ENCODE measurements at places on chromosomes 6 and 20.
A peak's percentile ranks its signal among the peaks of the same experiment; 100 is the strongest.

DNA sequence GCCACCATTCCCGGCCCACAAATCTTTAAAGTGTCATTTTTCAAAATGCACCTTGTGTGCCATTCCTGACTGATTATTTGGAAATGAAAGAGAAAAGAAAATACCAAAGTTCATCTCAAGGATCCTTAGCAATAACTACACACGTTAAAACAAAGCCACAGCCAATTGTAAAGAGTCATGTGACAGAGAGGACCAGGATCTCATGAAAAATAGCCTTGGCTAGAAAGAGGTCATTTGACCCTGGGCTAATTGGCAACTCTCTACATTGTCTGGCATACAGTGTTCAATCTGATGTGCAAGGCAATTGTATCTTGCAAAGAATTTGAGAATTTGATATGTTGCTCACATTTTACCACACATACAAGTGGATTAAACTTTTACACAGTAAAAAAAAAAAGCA lies 31.6 kb upstream of the HLA-G start:
- H3K27me3 ChIP-seq, result peaks cover 9% of the 10 kb centered on the region
- no peak overlapping the region for H3K27ac ChIP-seq
- H3K36me3 ChIP-seq, result no peaks in the 10 kb centered on the region
- DNase-seq, result no peak
- H3K4me3 ChIP-seq, result no peak overlapping the region

- no peak overlapping the region for H3K27ac ChIP-seq
- DNase-seq, result no peak
- no peaks in the 10 kb centered on the region for H3K4me1 ChIP-seq
- H3K36me3 ChIP-seq, result no peaks in the 10 kb centered on the region
Observed at GRCh38 chr20:38345643-38346042, 639 bp upstream of the LBP start.

- peak overlapping the region; percentile 69 for H3K4me3 ChIP-seq
- no peak for DNase-seq
- H3K27ac ChIP-seq, result no peak overlapping the region
- peaks cover 60% of the 10 kb centered on the region for H3K27me3 ChIP-seq
- no peaks in the 10 kb centered on the region for H3K36me3 ChIP-seq
Observed at GRCh38 chr6:170291271-170292110, 613 bp upstream of the DLL1 start.

DNA sequence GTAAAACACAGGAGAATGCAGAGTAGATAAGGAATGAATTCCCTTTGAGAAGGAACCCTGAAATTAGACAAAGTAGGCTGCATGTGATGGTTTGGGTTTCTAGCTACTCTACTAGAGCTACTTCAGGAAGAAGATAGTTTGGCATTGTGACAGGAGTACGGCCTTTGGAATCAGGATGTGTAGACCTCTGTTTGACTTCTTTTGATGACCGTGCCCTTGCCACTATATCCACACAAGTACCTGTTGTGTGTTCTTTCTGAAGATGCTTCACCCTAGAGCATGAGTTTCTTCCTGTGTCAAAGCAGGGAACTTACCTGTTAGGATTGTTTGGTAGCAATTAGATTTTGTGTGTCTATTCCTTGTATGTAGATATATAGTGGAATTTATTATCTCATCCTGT lies 41.7 kb downstream of the CD2AP start:
- H3K4me3 ChIP-seq, result no peak overlapping the region
- DNase-seq, result no peak
- H3K27ac ChIP-seq, result no peak overlapping the region
- no peaks in the 10 kb centered on the region for H3K36me3 ChIP-seq
- no peaks in the 10 kb centered on the region for H3K27me3 ChIP-seq

GRCh38 chr6:133184798-133185372 lies 56.3 kb upstream of the EYA4 start:
- H3K27me3 ChIP-seq, result no peaks in the 10 kb centered on the region
- no peak overlapping the region for H3K4me3 ChIP-seq
- no peaks in the 10 kb centered on the region for H3K4me1 ChIP-seq
- peak; percentile 77 for DNase-seq
- H3K27ac ChIP-seq, result no peak overlapping the region
- no peaks in the 10 kb centered on the region for H3K36me3 ChIP-seq

- no peaks in the 10 kb centered on the region for H3K27me3 ChIP-seq
- no peak for DNase-seq
- no peak overlapping the region for H3K4me3 ChIP-seq
- no peaks in the 10 kb centered on the region for H3K4me1 ChIP-seq
- no peak overlapping the region for H3K27ac ChIP-seq
Observed at GRCh38 chr6:169677096-169677495, 24.7 kb downstream of the WDR27 start.

- H3K4me1 ChIP-seq, result peaks cover 7% of the 10 kb centered on the region
- H3K27ac ChIP-seq, result no peak overlapping the region
- H3K4me3 ChIP-seq, result no peak overlapping the region
- no peak for DNase-seq
Observed at GRCh38 chr6:134057478-134057877, 5.1 kb upstream of the SLC2A12 start.

DNA sequence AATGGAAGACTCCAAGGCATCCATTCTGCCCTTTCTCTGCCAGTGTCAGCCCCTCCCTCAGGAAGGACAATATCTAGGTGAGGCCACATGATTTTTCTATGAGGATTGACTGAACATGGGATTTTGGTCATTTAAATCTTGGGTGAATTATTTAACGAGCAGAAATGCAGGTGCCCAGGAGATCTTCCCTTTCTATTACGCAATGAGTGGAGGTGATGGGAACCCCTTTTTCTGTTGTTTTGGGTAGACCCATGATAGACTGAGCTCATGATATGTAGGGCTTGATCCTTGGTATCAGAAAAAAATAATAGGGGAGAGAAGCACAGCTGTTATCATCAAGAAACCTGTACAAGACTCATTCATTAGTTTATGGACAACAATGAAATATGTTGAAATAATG lies 112.6 kb upstream of the SPTLC3 start:
- H3K27ac ChIP-seq, result no peak overlapping the region
- H3K4me1 ChIP-seq, result no peaks in the 10 kb centered on the region
- DNase-seq, result no peak
- no peaks in the 10 kb centered on the region for H3K36me3 ChIP-seq
- no peaks in the 10 kb centered on the region for H3K27me3 ChIP-seq

- H3K27ac ChIP-seq, result no peak overlapping the region
- H3K4me1 ChIP-seq, result peaks cover 2% of the 10 kb centered on the region
Observed at GRCh38 chr6:18506382-18507017, 119.3 kb downstream of the RNF144B start.

- H3K4me3 ChIP-seq, result no peak overlapping the region
- H3K27me3 ChIP-seq, result no peaks in the 10 kb centered on the region
- H3K27ac ChIP-seq, result no peak overlapping the region
- peak; percentile 22 for DNase-seq
Observed at GRCh38 chr20:24708411-24709295, 239.2 kb downstream of the SYNDIG1 start.

GRCh38 chr20:37505263-37506151 lies 15.5 kb upstream of the NNAT start:
- no peaks in the 10 kb centered on the region for H3K27me3 ChIP-seq

DNA sequence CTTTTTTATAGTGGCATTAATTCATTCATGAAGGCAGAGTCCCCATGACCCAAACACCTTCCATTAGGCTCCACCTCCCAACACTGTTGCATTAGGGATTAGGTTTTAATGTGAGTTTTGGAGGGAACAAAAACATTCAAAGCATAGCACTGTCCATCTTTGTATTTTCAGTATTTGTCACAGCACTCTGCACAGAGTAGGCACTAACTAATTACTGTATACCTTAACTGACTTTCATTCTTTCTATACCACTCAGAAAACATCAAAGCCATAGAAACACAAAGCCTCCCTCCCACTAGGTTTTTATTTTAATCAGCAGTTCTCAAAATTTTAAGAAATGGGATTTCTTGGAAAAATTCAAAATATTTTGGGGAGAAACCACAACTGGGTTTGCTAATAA lies 21.8 kb upstream of the AHI1 start:
- no peaks in the 10 kb centered on the region for H3K36me3 ChIP-seq
- peaks cover 2% of the 10 kb centered on the region for H3K4me1 ChIP-seq
- no peak overlapping the region for H3K4me3 ChIP-seq
- DNase-seq, result no peak
- no peak overlapping the region for H3K27ac ChIP-seq
- H3K27me3 ChIP-seq, result no peaks in the 10 kb centered on the region

GRCh38 chr6:12482386-12483375 lies 192.5 kb downstream of the EDN1 start:
- no peak for DNase-seq
- H3K36me3 ChIP-seq, result no peaks in the 10 kb centered on the region
- H3K27me3 ChIP-seq, result no peaks in the 10 kb centered on the region

DNA sequence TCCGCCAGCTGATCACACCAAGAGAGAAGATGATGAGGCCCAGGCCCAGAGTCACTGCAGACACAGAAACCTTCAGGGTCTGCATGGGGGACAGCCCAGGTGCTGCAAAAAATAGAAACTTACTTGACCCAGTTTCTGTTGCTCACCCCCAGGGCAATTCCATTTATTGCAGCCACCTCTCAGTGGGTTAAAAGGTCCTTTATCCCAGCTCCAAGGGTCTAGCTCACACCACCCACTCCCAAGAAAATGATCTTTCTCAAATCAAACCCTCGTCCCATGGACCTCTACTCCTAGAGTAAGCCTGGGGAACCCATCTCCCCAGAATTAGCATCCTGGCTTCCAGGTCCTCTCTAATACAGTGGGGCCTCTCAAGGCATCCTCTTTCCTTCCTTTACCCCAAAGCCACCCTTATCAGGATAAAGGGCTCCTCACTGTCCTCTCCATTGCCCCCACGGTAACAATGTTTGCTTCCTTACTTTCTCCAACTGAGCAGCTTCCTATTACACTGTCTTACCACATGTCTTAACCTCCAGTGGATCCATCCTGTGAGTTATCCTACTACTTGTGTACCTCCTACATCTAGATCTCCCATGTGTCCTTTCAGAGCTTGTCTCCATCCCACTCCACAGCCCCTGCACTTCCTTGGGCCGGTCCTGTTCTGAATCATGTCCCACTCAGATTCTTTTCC lies 5.1 kb downstream of the HLA-DMB start:
- H3K27ac ChIP-seq, result no peak overlapping the region
- H3K4me3 ChIP-seq, result no peak overlapping the region
- H3K4me1 ChIP-seq, result no peaks in the 10 kb centered on the region
- DNase-seq, result no peak
- H3K36me3 ChIP-seq, result no peaks in the 10 kb centered on the region
- H3K27me3 ChIP-seq, result peaks cover 26% of the 10 kb centered on the region

GRCh38 chr20:12902992-12903391 lies 105.8 kb upstream of the SPTLC3 start:
- no peak overlapping the region for H3K4me3 ChIP-seq
- no peaks in the 10 kb centered on the region for H3K27me3 ChIP-seq
- H3K36me3 ChIP-seq, result no peaks in the 10 kb centered on the region
- DNase-seq, result no peak
- H3K27ac ChIP-seq, result no peak overlapping the region
- H3K4me1 ChIP-seq, result no peaks in the 10 kb centered on the region

DNA sequence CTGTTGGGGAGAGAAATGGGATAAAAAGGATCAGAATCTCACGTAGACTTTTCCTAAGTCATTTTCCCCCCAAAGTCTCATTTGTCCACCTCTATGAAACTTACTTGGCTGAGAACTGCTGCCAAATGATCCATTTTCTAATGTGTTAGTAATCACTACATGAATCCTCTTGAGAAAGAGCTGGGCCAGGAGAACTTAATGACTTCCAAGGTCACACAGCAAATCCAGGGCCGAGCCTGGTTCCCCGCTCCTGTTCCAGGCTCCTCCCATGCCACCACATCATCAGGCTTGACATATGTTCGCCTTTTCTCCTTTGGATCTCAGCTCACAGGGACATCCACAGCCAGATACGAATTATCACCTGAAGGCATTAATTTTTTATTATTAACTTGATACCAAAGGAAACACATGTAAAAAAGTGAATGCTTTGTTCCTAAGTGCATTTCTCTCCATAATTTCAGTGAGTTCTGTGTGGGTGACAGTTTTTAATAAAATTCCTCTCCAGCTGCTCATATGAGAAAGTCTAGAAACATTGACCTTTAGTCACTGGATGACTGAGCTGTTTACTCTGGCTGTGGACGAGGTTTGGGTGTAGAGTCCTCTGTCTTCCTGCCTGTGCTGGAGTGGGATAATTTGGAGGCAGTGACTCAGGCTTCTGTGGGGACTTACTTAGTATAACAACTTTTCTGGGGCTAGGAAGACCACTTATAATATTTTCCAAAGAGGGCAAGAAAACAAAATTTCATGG lies 276.3 kb downstream of the PAX1 start:
- no peak overlapping the region for H3K27ac ChIP-seq
- H3K36me3 ChIP-seq, result no peaks in the 10 kb centered on the region
- no peaks in the 10 kb centered on the region for H3K27me3 ChIP-seq
- no peak overlapping the region for H3K4me3 ChIP-seq

DNA sequence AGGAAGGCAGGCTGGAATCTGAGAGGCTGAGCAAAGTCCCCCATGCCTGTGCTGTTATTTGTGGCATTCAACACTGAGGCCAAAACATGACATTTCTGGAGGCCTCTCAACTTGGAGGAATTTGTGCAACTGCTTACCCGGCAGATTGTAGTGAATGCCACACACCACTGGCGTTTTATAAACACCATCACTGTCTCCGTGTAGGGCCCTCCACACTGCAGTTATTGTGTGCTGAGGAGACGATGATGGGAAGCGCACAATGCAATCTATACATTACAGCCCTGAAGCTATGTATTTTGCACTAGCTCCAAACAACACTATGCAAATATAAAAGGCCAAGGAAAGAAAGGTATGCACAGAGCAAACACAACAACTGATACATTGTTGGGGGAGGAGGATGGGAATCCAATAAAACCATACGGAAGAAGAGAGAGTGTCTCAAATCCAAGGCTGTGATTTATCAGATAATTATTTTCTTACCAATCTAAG lies 106.5 kb downstream of the SMLR1 start:
- no peak overlapping the region for H3K27ac ChIP-seq
- no peaks in the 10 kb centered on the region for H3K36me3 ChIP-seq
- no peak overlapping the region for H3K4me3 ChIP-seq
- DNase-seq, result peak; percentile 71

DNA sequence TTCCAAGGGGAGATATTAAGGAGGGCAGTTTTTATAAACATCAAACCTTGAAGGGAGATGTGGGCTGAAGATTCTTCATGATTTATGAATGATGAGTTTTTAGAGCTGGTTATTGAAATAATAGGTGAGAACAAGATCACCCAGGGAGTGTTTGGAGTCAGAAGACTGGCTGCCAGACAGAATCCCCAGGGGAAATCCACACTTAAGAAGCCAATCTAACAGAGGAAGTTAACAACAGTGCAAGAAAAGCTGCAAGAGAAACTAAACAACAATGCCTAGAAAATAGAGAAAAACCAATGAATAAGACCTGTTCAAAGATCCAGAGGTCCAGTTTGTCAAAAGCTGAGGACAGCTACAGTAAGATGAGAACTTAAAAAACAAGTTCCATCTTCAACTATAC lies 167.9 kb upstream of the MAN1A1 start:
- DNase-seq, result no peak
- H3K27me3 ChIP-seq, result no peaks in the 10 kb centered on the region
- no peaks in the 10 kb centered on the region for H3K4me1 ChIP-seq
- no peaks in the 10 kb centered on the region for H3K36me3 ChIP-seq
